ENCODE measurements at places on chromosomes 1 and 21.

GRCh38 chr1:116545359-116545705 lies 25.5 kb downstream of the CD58 start:
- no peak for DNase-seq

DNA sequence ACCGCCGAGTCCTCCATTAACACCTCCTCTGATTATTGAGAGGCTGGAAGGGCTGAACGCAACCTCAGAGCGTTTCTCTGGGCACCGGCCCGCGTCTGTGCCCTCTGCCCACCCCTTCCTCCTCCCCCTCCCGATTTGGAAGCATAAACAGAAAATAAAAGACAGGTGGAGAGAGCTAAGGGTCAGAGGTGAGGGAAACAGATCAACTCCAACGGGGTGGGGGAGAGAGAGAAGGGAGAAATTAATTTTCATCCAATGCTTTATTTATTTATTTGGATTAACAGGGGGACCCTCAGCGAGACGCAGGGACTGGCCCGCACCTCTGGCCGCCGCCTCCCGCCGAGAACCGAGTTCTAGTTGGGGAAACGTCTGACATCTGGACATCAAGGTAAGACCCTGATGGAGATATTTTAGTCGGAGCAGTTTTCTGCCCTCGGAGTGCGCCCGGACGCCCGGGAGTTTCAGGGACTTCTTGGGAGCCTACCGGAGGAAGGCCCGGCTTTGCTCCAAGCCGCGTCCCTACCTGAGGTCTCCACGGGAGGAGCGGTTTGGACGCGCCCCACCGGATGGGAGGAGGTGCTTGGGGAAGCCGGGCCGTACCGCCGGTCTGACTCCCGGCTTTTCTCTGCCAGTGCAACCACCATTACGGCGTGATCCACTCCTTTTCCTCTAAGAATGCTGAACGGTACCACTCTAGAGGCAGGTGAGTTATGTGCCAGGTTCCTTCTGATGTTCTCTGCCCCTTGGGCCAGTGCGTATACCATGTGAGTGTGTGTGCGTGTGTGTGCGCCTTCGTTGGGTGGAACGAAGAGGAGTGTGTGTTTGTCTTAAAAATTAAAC lies 5.1 kb upstream of the LHX9 start:
- no peak for DNase-seq

DNA sequence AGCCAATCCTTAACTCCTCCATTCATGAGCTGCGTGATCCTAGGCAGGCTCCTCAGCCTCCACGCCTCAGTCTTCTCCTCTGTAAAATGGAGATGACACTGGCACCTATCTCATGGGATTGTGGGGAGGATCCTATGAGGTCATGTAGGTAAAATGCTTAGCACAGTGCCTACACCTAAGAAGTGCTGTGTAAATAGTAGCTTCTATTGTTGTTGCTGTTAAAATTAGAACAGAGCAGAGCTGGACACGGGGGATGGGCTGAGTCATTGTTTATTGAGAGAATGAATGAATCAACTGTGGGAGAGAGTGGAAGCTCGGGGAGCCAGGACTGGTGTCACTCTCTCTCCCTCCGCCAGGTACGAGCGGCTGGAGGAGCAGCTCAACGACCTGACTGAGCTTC lies 43.0 kb downstream of the TMCC2 start:
- no peak for DNase-seq

DNA sequence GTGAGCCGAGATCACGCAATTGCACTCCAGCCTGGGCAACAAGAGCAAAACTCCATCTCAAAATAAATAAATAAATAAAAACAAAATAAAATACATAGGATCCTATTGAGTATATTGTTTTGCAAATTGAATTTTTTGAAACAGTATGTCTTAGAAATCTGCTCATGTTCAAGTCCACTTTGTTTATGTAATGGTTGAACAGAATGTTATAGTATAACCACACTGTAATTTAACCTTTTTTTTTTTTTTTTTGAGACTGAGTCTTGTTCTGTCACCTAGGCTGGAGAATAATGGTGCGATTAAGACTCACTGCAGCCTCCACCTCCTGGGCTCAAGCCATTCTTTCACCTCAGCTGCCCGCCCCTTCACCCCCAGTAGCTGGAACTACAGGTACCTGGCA lies 31.4 kb downstream of the PARK7 start:
- DNase-seq, result no peak

GRCh38 chr1:206540044-206540780 lies 32.9 kb downstream of the RASSF5 start:
- no peak for DNase-seq

GRCh38 chr1:47984175-47984789 lies 12.9 kb downstream of the TRABD2B start:
- DNase-seq, result no peak

DNA sequence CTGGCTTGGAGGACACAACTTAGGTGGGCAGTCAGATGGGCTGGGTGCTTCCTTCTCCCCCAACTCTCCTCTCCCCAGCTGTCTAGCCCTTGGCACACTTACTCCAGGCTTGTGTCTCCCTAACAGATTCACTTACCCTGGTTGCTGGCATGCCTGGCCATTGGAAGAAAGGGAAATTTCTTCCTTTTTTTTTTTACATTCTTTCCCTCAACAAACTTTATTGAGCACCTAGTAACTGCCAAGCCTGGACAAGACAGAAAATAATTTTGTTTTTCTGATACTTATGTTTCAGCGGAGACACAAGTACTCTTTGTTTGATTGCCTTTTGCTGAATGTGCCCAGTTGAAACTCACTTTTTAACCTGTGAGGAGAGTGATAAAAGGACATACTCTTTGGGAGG lies 144.3 kb upstream of the KCNJ6 start:
- no peak for DNase-seq

DNA sequence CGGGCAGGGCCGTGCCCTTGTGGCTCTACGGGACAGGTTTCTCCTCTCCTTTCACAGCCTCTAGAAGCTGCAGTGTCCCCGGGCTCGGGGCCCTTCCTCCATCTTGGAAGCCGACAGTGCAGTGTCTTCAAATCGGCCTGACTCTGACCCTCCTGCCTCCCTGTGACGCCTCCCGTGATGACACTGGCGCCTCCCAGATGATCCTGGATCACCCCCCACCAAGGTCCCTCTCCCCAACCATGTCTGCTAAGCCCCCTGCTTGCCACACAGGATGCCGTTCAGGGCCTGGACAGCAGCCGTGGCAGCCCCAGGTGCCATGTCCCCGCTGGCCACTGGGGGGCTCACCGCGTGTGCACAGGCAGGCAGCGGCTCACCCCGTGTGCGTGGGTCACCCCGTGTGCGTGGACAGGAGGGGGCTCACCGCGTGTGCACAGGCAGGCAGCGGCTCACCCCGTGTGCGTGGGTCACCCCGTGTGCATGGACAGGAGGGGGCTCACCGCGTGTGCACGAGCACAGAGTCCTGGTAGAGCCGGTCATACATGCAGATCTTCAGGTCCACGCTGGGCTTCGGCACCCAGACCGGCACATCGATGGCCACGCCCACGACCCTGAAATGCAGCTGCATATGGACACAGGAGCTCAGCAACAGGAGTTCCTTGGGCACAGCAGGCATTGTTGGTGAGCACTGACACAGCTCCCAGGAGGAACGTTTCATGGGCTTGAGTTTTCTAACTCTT lies 24.9 kb upstream of the TMEM52 start:
- no peak for DNase-seq
